ENCODE measurements at places on chromosomes 12 and 14.

DNA sequence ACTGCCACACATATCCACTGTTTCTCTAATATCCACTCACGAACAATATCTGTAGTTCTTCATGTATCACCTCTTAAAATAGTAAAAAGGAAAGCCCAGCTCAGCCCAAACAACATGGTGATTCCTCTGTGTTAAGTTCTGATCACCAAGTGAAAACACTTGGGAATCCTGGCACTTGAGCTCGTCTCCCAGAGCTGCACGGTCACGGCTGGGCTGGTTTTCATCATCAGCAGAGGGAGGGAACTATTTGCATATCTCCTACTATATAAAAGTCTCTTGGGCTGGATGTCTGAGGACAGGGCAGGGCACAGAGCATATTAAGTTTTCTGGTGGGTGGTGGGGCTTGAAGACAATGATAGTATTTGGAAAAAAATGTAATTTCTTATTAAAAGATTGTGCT lies 870.6 kb downstream of the TMEM121 start:
- no peak for DNase-seq

DNA sequence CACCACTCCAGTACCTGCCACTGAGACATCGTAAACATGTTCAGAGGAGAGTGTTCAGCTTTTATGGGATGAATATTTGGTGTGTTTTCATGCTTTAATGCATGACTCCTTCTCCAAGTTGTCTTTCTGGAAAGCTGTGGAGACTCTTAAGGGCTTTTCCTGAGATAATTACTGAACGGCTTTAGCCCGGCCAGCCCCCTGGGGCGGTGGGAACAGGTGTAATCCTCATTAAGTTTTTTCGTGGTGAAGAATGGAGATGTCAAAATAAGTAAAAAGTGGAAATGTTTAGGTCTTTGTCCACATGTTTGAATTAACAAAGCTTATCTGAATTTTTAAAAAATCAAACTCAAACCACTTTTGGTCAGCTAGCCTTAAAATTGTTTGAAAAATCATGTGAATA lies 1.5 kb downstream of the SYNE2 start:
- no peak for DNase-seq

DNA sequence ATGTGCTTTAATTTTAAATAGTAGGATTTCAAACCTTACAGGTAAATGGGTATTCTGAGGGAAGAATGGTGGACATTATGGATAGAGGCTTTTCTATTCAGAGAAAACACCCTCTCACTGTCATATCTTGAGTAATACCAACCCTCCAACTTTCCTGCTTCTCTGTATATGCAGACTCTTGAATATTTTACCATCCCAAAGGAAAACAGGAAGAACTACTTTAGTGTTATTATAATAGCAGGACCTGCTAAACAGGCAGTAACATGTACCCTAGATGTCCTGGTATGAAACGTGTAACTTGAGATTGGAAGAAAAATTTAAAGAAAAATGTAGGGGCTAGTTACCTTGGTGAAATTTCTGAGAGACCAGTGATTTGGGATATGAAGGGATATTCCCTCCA lies 82.9 kb upstream of the TRHDE start:
- DNase-seq = no peak

DNA sequence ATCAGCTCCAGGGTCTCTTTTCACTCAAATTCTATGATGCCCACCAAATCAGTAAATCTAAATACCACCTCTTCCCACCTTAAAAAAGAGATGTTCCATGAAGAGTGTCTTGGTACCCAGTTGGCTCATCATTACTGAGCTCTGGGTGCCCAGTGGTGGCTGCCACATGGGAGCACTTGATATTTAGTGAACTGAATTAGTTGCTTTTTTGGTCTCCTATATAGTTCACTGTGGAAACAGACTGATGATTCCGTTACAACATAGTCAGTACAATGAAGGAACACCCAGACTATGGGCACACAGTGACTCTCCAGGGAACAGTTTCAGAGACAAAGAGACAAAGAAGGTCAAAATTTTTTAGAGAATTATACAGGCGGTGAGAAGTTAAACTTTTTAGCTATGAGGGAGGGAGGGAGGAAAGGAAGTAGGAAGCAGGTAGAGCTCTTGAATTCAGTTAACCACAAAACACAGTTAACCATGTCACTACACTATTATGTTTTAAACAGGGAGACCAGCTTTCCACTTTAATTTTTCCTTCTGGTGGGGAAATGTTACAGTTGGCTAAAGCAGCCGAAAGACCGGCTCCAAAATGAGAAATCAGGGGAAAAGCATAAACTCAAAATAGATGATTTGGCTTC lies 14.6 kb upstream of the YY1 start:
- no peak for DNase-seq

DNA sequence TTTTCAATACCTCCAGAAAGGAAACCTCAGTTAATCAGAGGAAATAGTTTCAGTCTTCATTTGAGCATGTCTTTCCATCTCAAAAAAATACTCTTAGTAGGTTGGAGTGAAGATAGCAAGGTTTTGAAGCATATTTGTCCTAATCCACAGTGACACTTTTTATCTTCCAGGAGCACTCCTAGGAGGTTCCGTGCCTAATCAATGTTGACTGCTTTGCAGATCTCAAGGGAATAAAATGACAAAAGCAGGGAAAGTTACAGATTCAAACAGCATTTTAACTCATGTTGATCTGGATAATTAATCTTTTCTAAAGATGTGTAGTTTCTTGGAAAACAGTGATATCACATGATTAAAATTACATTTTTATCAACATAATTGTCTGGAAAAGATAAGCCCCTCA lies 213.9 kb downstream of the ANO6 start:
- no peak for DNase-seq

- DNase-seq = no peak
Observed at GRCh38 chr12:93086288-93086727, 157.2 kb upstream of the EEA1 start.

GRCh38 chr14:30193845-30194501 lies 266.3 kb upstream of the PRKD1 start:
- no peak for DNase-seq

DNA sequence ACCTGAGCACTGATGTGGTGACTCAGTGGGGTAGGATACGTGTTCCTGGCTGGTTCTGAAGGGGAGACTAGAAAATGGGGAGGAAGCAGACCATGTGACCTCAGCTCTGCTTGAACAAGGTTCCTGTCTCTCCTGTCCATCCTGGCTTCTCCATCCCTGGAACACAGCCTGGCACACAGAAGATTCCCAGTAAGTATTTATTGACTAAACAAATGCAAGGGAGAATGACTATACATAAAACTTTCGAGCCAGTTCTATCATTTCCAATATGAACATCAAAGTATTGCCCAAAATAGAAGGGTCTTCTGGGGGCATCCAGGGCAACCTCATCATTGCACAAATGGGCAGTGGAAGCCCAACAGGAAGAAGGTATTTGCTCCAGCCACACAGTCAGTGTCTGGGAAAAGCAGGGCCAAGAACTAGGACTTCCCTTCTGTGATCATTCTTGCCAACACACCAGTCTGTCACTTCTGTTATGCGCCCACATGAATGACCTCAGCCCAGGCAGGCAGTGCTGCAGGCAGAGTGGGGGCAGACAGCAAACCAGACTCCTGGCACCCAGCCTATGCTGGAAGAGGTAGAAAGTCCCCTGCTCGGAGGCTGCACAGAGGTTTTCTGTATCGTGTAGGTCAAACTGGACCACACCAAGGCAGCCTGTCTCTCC lies 5.6 kb upstream of the SERPINA9 start:
- no peak for DNase-seq

DNA sequence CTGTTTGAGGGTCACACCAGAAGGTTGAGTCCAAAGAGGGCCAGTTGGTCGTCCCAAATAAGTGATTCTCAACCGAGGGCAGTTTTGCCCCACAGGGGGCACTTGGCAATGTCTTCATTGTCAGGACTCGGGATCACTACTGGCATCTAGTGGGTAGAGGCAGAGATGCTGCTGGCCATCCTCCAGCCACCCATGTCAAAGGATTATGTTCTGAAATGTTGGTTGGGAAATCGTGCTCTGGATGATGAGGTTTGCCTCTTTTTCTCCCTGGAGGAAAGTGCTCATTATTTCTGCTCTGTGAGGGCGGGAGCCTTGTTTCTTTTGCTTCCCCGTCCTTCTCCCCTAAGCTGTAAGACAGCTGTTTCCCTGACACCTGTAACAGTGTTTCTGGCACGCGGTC lies 3.6 kb downstream of the ZNF839 start:
- no peak for DNase-seq

DNA sequence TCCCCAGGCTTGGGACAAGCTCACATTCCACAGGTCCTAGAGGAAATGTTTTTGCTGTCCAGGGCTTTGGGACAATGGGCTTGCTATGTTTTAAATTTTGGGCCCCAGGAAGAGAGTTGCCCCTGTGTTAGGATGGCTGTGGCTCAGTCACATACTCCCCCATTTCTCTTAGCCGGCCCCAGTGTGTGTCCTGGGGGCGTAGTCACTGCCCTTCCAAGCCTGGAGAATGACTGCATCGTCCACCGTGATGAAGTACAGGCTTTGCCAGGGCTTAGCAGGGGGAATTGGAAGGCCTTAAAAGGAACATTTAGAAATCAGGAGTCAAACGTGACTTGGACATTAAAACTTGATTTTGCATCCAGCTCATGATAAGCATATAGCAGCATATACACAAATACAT lies 293.6 kb downstream of the CACNA1C start:
- DNase-seq = no peak

Data from activated T-cell treated with anti-CD3 and anti-CD28 coated beads, Interleukin-2, amount 50 U/mL, for 24 hours (primary cell).